ENCODE measurements at places on chromosomes 5 and 9.

DNA sequence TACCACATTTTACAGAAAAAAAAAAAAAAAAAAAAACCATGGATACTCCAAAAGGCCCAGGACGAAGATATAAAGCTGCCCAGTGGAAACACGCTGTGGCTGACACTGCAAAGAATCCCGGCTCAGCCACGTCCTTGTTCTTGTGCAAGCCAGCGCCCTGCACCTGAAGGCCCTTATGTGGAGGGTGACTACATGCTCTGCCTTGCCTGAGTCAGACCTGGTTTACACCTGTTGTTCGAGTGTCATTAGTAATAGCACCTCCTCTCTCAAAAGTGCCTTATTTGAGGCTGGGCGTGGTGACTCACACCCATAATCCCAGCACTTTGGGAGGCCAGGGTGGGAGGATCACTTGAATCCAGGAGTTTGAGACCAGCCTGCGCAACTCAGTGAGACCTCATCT is 54.3 kb upstream of the ZSWIM6 start:
- no peak for DNase-seq

GRCh38 chr9:101671567-101671966 is 66.9 kb downstream of the GRIN3A start:
- DNase-seq: no peak

DNA sequence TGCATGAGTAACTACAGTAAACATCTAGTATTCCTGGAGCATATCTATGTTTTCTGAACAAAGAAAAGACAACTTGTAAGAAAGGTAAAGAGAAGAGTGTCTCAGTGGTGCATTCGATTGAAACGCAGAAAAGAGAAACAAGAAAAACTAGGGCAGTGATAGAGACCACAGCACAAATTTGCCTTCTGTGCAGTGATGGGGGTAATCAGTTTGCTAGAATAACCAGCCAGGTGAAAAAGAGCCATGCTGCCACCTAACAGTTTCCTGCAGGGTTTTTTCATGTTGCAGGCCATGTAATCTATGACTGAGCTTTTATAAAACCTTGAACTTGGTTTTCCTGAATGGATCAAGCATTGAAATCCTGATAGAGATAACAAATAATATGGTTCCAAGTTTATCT is 198.4 kb upstream of the MEF2C start:
- no peak for DNase-seq

DNA sequence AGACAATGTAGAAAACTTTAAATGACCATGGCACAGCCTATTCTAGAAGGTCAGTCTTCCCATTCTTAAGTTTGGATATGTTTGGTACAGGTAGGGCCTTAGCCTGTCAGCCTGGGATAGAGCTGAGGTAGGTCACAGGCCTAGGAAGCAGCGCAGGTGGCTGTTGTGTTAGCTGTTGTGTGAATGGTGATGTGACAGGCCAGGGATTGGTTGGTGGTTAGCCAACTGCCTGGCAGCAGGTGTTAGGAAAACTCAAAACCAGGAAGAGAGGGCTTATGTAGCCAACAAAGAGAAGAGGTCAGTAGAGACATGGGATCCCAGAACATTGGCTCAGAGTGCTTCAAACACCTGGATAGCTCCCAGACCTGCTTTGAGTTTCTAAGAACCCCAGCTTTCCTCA is 84.2 kb downstream of the FBXO38 start:
- no peak for DNase-seq

GRCh38 chr5:75265731-75266130 is 29.1 kb upstream of the ANKRD31 start:
- no peak for DNase-seq

DNA sequence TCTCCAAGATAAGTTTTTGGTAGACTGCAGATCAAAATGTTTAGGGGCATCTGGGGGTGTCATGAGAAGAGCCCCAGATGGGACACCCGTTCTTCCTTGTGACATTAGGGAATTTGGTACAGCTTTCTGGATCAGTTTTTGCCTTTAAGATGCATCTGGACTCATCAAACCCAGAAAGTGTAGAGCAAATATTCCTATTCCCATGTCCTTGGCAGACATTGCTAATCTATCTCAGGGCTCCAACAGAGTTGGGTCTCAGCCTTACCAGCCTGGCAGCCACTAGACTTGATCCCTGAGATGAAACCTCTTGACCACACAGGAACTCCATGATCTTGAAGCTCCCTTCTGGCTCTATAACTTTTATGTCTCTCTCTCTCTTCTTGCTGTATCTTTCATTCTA is 35.6 kb downstream of the ERGIC1 start:
- no peak for DNase-seq

GRCh38 chr5:6773342-6774035 is 60.3 kb downstream of the TENT4A start:
- no peak for DNase-seq

- no peak for DNase-seq
These were observed 51.8 kb downstream of the RNF145 start for GRCh38 chr5:159157552-159157951.

- no peak for DNase-seq
These were observed 101.2 kb downstream of the NLN start for GRCh38 chr5:65823204-65823603.

DNA sequence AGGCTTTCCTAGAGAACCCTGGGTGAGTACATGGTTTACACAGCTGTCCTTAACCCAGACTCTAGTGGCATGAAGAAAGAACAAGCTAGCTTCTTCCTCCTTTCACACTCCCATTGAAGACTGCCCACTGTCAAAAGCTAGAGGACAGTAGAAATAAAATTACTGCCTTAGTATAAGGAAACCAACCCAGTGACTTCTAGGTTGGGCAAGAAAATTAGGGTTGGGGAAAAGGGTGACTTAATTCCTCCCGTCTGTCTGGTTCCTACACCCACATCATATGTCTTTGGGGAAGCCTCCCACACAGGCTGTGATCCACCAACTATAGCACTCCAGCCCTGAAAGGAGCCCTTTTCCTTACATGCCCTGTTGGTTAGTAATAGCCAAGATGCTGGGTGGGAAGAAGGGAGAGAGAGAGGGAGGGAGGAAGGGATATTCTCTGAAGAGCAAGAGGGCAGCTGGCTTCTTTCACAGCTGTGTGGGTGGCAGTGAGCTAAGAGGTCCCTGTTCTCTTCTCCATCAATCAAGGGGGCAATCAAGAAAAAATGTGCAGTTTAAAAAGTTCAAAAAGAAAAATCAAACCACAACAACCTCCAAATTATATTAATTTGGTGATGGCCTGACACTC is 21.7 kb downstream of the HBEGF start:
- no peak for DNase-seq

GRCh38 chr5:33033516-33033915 is 322.4 kb downstream of the NPR3 start:
- DNase-seq: no peak

DNA sequence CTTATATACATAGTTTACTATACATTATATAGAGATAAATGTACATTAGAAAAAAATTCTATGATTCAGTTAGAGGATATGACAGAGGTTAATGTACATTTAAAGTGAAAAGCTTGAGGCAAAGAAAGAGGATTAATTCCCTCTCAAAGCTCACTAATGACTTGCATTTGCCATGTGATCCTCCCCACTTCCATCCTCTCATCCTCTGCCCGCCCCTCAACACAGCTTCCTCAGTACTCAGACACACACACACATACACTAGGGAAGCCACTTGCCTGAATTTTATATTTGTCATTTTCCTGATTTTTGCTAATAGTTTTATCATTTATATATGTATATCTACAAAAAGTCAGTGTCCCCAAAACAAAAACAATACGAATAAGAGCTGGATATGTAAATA is 764.5 kb downstream of the EFNA5 start:
- DNase-seq: no peak

- no peak for DNase-seq
These were observed 38.2 kb upstream of the RPL26L1 start for GRCh38 chr5:172920995-172921394.

DNA sequence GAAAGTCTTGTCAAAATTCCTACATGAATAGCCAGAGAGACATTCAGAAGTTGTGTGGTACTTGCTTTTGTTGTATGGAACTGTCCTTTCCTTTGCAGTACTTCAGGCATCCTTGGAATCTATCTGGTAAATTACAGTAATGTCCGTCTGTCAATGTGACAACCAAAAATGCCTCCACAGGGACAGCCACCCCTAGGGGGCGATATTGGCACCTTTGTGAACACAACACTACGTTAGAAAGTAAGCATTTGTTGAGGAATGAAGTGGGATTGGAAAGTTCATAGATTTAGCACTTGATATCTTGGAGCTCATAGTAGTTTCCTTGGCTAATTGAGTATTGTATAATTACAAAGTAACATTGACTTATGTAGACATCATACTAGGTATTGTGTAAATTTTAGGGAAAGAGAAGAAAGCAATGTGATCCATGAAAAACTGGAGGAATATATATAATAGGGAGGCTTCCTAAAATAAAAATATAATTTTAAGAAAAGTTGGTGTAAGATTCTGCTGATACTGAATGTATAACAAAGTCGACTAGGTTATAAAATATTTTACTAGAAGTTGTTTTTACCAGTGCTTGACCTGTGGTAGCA is 32.7 kb downstream of the TMEFF1 start:
- DNase-seq: no peak

DNA sequence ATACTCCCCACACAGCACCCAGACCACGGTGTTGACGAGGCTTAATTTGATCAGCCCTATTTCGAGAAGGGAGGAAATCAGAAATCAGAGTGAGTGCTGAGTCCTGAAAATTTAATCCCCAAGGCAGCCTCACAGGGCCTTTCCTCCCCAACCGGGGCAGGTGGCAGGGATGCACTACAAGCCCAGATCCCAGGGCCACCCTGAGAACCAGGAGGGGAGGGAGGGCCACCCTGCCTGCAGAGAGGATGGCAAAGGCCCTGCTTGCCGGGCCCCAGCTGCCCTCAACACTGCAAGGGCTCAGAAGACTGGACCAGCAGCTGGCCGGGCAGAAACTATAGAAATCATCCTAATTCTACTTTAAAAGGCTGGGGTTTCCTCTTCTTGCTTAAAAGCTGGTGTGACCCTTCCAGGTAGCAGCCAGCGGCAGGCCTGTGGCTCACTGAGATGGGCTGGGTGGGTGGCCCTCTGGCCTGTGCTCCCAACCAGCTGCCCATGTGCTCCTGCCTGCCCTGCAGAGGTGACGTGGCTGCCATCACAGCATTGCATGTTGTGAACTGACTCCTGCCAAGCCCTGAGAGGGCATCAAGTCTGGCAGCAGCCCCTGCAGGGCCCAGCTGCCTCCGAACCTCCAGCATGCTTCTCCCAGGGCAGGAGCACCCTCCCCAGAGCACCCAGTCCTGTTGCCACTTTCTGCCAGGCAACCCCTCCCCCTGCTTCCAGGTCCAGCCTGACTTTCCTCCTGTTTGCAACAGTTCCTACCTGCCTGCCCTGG is 122.8 kb downstream of the ADAMTS2 start:
- DNase-seq: no peak

- no peak for DNase-seq
These were observed 152.9 kb upstream of the CHD1 start for GRCh38 chr5:99081711-99082110.

GRCh38 chr9:17900606-17901005 is 321.7 kb downstream of the SH3GL2 start:
- no peak for DNase-seq

- no peak for DNase-seq
These were observed 128.2 kb downstream of the TMEM161B start for GRCh38 chr5:88140396-88140855.

DNA sequence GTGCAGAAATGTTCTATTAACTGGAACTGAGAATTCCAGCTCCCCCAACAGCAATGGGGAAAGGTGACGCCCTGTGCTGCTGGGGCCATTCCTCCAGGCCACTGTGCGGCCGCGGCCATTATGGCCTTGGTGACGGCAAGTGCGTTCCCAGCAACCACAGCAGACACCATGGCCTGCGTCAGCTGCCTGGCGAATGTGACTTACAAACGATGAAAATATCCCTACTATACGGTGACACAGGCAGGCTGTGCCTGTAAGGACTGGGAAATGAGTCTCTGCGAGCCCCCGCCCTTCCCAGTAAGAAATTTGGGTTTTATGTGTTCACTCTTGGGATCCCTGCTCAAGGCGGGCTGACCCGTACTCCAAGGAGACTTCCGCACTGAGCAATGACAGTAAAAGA is 20.6 kb downstream of the CLPTM1L start:
- no peak for DNase-seq

- no peak for DNase-seq
These were observed 26.4 kb upstream of the RXRA start for GRCh38 chr9:134299883-134300282.

All from cortex of kidney (tissue), 1 donor.